ENCODE measurements at places on chromosomes 3 and 15. TPM values are rescaled to one million over a fixed set of nuclear protein-coding genes. Genes with fewer than 3 reads are reported as not detected.

The TLR9 gene
- 0.23 TPM for total RNA-seq

The SI gene
- not detected for total RNA-seq

The TUSC2 gene
- 18.3 TPM for total RNA-seq

The MAP2K5 gene
- total RNA-seq: 11.2 TPM

The RPL39L gene
- 13.8 TPM for total RNA-seq

The CYP11A1 gene
- total RNA-seq: 0.26 TPM

The ZCWPW2 gene
- total RNA-seq: 1.2 TPM

The OCA2 gene
- total RNA-seq: not detected

The TMEM212 gene
- total RNA-seq: not detected

The STAB1 gene
- 0.59 TPM for total RNA-seq

The LMOD3 gene
- total RNA-seq: 0.07 TPM

The HHATL gene
- not detected for total RNA-seq

The DUOX2 gene
- total RNA-seq: not detected

The ZNF80 gene
- not detected for total RNA-seq

The EPB42 gene
- total RNA-seq: 0.23 TPM

Data from smooth muscle cell of the pulmonary artery (primary cell).